ENCODE measurements at places on chromosomes 12 and 14. TPM values are rescaled to one million over a fixed set of nuclear protein-coding genes. Genes with fewer than 3 reads are reported as not detected.
A peak's percentile ranks its signal among the peaks of the same experiment; 100 is the strongest.

Gene PRB2
- not detected for total RNA-seq

Gene ELK3
- 62.7 TPM for total RNA-seq

Gene RASSF9
- total RNA-seq: 0.68 TPM

Gene KRT78
- total RNA-seq: not detected

Gene VRTN
- 0.14 TPM for total RNA-seq

DNA sequence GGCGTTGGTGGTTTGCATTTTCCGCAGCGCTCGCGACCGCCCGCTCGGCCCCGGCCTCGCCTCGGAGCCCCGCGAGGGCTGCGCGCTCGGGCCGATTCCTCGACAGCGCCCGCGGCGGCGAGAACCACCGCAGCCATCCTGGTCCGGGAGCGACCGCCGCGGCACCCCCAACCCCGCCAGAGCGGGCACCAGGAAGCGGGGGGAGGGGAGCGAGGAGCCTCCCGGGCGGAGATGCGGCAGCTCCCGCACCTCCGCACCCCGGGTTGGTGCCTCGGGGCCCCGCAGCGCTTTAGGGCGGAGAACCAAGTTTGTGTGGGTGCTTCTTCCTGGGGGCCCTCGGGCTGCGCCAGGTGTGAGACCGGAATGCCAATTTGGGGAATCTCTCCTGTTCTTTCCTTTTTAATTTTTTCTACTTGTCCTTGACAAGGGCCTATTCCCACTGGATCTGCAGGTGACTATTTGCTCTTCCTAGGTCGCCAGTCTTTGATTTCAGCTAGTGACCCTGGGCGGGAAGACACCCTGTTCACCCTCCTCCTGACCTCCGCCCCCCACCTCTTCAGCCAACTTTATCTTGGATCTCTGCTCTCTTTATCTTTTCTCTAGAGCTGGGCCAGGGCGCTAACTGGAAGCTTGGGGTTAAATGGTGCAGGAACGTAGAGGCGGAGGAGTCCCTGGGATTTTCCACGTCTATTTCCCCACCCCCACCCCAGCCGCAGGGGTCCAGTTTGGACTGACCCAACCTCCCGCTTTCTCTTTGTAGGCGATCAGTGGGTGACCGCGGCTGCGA, at the start of gene SOCS2:
Gene SOCS2 (plus strand): TSS at position 751 of the 787 bp plus-strand sequence. CDS start 223 bp downstream, outside the sequence.
- peak; percentile 3 for DNase-seq

DNA sequence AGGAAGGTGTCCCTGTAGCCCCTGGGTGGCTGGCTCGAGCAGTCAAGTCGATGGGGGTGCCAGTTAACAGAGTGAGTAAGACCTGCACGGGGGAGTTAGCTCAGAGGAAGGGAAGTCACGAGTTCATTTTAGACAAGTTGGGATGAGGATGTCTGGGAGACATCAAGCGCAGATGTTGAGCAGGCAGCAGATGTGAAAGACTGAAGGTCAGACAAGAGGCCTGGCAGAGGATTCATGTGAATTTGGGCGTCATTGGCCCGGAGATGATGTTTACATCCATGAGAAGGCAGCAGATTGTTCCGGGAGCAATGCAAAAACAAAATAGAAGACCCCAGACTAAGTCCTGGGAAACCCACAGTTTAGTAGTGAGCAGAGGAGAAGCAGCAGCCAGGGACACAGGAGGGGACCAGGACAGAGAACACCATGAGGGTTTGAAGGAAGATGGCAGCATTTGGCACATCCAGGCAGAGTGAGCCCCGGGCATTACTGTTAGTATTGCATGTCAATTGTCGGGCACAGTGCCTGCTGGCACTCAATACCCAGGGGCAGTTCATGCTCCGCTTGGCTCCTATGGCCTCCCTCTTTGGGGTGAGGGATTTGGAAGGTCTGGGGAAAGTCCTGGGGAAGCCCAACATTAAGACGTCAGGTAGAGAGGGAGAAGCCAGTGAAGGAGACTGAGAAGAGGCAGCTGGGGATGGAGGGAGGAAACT, 15.1 kb downstream of the LTBP2 start:
- peak; percentile 51 for DNase-seq

DNA sequence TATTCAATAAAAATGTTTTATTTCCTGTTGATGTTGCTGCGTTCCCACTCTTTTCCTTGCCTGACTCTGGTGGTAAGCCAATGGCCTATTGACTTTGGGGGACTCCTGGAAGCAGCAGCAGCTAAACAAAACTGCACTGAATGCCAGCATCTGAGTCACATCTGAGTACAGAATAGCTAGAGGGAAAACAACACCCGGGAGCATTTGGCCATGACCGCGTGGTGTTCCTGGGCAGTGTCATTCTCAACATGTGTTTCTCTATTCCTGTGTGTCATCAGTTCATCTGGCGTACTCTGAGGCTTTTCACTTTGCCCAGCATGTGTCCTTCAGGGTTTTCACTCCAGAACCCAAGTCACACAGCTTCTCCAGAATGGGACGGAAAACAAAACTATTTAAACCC, 238.8 kb downstream of the PAWR start:
- DNase-seq: peak; percentile 91

DNA sequence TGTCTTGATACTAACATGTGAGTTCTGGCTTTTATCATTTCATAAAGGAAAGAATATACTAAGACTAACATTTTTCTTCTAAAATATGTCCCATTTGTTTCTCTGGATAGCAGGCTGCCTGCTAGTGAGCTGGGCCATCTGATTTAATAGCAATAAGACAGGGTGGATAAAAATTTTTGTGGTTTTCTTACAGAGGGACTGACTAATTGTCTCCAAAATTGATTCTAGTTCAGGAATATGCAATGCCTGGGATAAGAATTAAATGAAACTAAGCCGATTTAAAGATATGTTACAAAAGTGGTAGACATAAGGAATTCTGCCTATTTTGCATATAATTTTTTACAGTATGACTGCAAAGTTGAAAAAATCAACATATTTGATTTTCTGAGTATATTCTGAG, 252.9 kb upstream of the NAV3 start:
- DNase-seq: peak; percentile 63

DNA sequence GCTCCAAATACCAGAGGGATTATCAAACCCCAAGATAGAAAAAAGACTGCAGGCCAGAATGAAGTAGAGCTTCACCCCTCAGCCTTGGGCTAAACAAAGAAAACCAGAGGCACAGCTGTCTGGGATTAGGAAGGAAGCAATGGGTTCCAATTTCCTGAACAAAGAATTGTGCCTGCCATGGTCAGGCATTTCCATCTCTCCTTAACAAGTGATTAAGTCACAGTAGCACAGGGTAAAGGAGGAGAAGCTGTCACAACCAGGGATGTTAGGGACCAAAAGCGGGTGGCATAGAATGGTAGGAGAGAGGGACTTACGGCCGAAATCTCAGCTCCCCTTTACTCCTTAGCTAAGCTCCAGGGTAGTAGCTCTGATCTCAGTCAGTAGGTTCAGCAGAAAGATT, 33.9 kb downstream of the SPTLC2 start:
- no peak for DNase-seq

- DNase-seq: no peak
These were observed 27.2 kb downstream of the ARHGAP5 start for GRCh38 chr14:32104308-32104707.

DNA sequence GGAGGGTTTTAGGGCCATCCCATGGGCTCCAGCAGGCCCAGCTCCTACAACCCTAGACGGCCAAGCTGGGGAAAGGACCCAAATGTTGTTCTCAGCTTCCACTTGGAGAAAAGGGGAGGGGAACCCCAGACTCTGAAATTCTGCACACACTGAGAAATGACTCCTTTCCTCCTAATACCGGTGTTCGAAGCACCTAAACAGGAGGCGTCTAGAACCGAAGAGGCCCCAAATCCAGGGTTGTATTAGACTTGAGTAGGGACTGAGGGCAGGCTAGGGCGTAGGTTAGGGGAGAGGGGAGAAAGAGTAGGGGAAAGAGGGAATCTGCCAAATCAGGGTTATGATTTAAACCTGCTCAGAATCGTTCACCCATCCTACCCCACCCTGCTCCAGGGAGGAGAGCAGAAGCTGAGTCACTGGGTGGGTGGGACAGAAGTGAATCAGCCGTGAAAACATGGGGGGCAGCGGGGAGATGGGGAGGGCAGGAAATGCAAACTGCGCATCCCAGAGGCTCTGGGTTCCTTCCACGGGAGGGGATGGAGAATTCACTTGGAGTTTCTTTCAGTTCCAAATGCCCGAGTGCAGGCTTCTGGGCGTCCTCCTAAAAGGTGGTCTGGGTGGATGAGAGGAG, 1.0 kb downstream of the IGFBP6 start:
- peak; percentile 71 for DNase-seq

DNA sequence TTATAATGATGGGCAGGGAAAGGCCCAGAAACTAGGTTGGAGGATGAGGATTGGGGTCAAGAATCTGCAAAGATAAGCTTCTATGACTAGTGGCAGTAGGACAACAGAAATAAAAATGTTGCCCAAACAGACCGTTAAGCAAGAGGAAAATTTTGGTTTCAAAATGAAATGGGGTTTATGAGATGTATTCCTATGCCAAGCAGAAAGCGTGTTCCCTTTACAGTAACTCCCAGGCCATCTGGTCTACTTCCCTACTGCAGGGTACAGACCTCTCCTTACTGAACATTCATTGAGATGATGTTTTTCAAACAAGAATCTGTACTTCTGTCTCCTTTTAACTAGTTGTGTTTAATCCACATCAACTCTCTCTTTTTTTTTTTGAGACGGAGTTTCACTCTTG, 20.4 kb upstream of the TMEM229B start:
- no peak for DNase-seq

- DNase-seq: no peak
These were observed 4.6 kb upstream of the NFATC4 start for GRCh38 chr14:24363401-24363800.

- DNase-seq: no peak
These were observed 6.8 kb downstream of the PARP2 start for GRCh38 chr14:20350282-20350681.

- DNase-seq: no peak
These were observed 644 bp upstream of the OS9 start for GRCh38 chr12:57693317-57693658.

- DNase-seq: no peak
These were observed 148.5 kb downstream of the PHETA1 start for GRCh38 chr12:111220363-111220762.

DNA sequence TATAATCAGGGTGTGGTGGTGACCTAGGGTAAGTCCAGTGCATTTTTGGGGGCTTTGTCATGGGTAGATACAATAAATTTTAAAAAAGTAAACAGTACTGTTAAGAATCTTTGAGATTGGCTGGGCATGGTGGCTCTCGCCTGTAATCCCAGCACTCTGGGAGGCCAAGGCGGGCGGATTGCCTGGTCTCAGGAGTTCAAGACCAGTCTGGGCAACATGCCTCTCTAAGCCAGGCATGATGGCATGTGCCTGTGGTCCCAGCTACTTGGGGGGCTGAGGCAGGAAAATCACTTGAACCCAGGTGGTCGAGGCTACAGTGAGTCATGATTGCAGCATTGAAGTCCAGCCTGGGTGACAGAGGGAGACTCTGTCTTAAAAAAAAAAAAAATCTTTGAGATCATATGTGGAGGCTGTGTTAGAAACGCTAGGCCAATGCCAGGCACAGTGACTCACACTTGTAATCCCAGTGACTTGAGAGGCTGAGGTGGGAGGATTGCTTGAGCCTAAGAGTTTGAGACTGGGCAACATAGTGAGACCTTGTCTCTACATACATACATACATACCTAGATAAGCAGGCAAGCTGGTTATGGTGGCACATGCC, 67.7 kb downstream of the PRKCH start:
- DNase-seq: no peak

DNA sequence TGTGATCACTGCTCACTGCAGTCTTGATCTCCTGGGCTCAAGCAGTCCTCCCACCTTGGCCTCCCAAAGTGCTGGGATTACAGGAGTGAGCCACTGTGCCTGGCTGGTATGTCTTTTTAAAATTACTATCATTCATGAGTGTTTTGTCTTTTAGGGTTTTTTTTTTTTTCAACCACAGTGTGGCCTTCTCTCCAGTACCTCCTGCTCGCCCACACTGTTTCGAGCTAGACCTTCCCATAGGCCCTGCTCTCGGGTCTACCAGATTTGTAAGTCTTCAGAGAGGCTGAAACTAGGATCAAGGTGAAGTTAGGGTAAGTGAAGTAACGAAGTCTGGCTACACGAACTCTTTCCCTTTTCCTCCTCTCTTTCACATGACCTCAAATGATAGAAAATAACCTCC, 1.5 kb downstream of the BIN2 start:
- no peak for DNase-seq

DNA sequence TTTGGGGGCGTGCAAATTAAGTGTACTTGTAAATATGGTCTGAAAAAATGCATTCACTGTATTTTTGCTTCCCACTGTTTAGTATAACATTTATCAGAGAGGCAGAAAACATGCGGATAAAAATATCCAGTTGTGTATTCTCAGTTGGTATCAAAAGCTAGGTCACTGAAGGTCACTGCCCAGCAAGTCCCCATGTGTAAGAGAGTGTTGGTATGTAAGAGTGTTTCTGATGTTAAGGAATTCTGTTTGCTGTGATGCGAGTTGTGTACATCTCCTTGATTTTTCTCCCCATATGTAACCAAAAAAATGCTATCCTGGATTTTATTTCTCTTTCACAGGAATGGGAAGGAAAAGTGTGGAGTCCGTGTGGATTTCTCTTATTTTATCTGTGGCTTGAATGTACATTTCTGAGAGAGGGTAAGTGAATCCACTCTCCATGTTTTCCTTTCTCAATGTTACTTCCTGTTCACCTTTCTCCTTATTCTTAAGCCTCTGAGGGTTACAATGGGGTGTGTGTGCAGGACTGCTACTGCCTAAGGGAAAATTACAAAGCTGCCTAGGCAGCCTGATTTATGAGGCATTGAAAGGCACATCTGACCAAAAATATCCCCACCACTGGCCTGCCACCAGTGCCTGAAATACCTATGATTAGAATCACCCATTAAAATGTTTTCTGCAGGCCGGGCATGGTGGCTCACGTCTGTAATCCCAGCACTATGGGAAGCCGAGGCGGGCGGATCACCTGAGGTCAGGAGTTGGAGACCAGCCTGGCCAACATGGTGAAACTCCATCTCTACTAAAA, 97.9 kb upstream of the USP44 start:
- DNase-seq: peak; percentile 31

GRCh38 chr12:127295630-127296029, 971.3 kb upstream of the TMEM132C start:
- no peak for DNase-seq

DNA sequence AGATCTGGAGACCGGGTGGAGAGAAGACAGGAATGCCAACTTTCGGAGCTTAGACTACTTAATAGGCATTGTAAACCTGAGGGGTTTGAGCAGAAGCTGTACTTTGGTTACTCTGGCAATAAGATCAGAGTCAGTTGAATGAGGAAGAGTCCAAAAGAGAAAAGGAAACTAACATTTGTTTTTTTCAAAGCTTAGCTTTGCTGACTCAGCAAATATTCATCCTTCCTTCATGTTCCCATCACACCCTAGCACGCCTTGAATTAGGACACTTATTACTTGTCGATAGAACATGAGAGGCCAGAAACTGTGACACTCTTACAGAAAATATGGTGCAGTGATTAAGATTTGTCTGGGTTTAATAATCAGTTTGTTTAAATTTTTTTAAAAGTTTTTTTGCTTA, 266.9 kb upstream of the ATP2B1 start:
- no peak for DNase-seq

GRCh38 chr14:90228478-90228877, 27.9 kb upstream of the PSMC1 start:
- DNase-seq: no peak

GRCh38 chr14:103744621-103745395, 29.2 kb downstream of the ZFYVE21 start:
- DNase-seq: no peak

All from astrocyte (in vitro differentiated cells and primary cell).